ENCODE measurements at places on chromosomes 4 and X.
A peak's percentile ranks its signal among the peaks of the same experiment; 100 is the strongest.

DNA sequence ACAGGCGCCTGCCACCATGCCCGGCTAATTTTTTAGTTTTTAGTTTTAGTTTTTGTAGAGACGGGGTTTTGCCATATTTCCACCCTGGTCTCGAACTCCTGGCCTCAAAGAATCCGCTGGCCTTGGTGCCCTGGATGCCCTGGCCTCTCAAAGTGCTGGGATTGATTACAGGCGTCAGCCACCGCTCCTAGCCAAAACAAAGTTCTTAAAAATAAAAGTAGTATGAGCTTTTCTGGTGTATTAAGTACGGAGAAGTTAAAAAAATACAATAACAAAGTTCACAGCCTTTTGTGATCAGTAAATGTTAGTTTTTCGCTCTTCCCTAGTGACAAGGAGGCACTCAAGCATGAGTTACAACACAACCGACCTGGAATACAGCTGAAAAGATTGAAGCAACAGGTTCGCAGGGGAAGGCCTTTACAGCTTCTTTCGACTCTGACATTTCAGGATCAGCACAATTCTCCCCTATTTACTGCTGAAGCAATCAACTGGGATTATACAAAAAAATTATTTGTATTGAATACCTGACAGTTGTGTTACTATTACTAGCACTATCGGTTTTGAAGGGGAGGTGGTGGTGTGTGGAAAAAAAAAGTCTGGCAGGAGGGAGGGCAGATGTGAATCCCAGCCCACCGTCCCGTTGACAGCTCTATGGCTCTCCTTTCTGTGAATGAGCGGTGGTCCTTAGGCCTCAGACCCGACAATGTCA is 893 bp upstream of the METAP1 start:
- no peak for DNase-seq

DNA sequence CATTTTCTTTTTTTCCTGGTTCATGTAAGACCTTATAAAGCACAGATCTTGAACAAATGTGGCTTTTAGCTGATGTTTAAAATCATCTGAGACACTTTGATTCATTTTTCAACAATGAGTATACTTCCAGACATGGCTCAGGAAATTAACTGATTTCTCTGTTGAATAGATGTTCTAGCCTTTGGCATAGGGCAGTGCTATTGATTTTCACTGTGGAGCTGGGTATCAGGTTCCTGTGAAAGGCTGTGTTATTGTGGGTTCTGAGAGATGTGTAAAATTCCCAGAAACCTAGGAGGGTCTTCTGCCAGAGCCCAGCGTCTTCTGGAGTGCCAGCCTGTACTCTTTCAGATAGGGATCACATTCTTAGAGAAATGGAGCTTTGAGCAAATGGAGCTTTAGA is 278.9 kb downstream of the EPHA5 start:
- DNase-seq: no peak

DNA sequence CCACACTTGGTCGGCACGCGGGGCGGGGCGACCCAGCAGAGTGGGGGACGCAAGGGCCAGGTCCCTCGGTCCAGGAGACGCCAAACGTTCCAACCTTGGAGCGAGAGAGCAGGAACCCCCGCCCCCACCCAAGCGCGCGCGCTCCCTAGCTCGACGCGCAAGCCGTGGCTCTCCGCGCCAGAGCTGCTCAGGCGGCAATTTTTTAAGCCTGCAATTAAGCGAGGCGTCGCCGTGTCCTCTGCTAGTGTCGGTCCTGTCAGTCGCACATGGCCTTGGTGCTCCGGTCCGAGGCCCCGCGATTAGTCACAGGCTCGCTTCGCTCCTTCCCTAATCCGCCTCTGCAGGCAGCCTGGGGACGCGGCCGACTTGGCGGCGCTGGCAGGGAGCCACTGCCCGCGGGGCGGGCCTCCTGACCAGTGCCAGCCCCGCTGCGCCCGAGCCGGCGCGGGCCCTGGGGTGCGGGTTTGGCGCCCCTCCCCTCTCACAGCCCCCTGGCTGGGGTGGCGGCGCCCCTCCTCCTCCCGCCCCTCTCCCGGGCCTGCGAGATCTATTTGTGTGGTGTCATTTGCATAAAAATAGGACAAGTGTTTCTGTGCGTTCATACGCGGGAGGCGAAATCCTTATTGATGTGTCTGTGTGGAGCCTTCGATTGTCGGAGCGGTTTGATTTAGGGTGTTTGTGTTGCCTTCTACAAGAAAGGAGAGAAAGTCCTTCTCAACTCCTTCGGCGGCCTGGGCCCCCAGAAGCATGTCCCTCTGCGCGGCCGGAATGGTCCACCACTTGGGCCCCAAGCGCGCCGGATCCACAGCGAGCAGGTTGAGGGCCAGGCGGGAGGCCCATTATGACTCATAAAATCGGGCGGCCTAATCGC is 9.8 kb upstream of the BCOR start:
- DNase-seq: no peak

GRCh38 chrX:130170752-130171445 is 863 bp upstream of the RAB33A start:
- DNase-seq: peak; percentile 33

GRCh38 chr4:102399021-102399420 is 53.7 kb upstream of the SLC39A8 start:
- no peak for DNase-seq

DNA sequence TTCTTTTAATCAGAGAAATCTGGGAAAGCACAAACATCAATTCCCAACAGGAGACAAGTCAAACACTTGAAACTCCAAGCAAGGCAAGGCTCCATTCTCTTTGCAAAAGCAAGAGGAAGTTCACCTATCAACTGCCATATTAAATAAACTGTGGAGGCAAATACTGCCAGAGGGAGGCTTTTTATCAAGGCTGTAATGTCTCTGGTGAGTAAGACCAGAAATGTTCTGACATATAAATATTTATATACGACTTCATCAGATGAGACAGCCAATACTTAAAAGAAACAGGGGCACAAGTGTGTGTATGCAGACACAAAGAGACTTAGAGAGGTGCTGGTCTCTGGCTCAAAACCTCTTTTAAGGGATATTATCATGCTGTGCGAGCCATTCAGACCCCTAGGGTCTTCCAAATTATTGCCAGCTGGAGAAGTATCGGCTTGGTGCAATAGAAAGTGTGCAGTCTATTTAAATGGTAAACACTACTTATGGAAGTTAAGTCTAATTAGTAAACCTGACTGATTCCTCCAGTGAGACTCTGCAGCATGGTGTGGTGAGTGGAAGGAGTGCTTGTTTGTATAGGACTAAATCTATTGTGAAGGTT is 24.4 kb downstream of the DCX start:
- DNase-seq: no peak

DNA sequence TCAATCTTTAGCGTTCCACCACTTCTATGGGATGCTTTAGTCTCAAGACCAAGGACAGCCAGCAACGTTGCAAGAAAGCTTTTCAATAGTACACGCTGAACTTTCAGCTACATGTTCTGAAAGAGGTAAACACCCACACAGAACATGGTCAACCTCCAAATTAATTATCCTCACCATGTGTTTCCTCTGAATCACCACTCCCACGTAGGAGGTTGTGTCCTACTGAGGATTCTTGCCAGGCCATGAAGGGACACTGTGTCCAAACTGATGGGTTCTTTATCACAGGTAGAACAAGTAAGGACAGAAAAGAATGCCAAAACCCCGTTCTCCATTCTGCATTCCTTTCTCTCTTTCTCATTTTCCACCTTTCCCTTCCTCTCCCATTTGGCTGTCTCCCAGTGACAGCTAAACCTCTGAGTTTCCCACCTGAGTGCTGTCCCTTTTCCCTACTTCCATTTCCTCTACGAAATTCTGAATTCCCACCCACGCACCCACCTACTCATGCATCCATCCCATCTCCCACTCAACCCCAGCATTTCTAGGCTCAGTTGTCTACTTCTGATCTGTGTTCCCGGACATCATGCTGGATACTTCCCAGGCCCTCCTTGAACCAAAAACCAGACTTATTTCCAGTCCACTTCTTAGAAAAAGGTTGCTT is 29.0 kb upstream of the GPM6B start:
- DNase-seq: no peak

- no peak for DNase-seq
Measured at GRCh38 chrX:142711796-142712290, 313.9 kb upstream of the SPANXN4 start.

GRCh38 chrX:135512508-135513129 is 7.8 kb upstream of the INTS6L start:
- no peak for DNase-seq

DNA sequence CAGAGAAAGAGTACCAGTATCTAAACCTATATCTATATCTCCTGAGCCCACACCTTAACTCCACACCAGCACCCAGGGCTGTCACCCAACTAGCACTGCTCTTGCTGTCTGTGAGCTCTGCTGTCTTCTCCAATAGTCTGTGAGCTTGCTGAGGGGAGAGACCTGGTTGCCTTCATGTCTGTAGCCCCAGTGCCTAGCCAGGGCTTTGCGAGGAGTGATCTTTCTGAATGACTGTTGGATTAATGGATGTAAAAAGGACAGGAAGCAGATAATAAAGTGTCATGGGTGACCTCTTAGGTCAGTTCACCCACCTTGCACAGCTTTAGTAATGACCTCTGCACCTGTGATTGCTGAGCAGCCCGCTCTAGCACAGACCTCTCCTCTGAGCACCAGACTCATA is 30.5 kb downstream of the CNGA2 start:
- DNase-seq: no peak

DNA sequence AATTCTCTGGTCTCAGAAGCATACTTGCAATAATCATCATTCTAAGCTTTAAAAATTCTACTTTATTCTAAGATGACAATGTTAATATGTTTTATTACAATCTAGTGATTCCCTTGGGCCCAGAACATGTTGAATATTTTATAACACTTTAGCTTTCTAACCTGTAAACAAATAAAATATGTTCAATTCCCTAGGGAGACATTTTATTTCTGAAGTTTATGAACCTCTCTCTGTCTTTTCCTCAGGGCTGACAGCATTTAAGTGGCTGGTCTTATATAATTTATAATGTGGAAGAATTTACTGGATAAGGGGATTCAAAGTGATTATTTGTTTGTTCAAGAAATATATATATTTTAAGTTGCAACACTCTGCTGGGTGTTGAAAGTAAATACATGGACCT is 55.3 kb upstream of the NPFFR2 start:
- DNase-seq: no peak

All from activated CD8-positive, alpha-beta memory T cell treated with anti-CD3 and anti-CD28 coated beads for 1 hour (primary cell).